Activated CD4-positive, alpha-beta memory T cell treated with anti-CD3 and anti-CD28 coated beads for 36 hours (primary cell): ENCODE measurements at places on chromosomes 6 and 20. TPM values are rescaled to one million over a fixed set of nuclear protein-coding genes. Genes with fewer than 3 reads are reported as not detected.
A peak's percentile ranks its signal among the peaks of the same experiment; 100 is the strongest.

RGS19 gene
- 44.4 TPM for total RNA-seq

- no peak for DNase-seq
Observed at GRCh38 chr6:158018851-158019361, 37.2 kb downstream of the SYNJ2 start.

NKAIN2 gene
- not detected for total RNA-seq

GRCh38 chr6:137105375-137105774 is 60.6 kb upstream of the IL20RA start:
- no peak for DNase-seq

DNA sequence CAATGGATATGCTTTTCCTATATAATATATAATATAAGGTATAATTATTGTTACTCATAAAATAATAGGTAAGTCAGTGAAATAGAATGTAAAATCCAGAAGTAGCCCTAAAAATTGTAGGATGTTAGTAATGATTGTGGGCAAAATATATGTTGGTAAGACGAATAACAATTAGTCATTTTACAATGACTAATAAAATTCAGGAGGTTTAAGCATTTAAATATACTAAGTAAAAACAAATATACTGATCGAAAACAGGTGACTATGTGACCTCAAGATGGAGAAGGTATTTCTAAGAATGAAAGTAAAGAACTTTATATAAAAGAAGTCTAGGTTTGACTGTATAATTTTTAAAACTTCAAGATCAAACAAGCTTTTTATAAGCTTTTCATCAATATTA is 28.9 kb downstream of the FUCA2 start:
- DNase-seq: no peak

- no peak for DNase-seq
Observed at GRCh38 chr20:19761841-19762240, 3.8 kb downstream of the RIN2 start.

DNA sequence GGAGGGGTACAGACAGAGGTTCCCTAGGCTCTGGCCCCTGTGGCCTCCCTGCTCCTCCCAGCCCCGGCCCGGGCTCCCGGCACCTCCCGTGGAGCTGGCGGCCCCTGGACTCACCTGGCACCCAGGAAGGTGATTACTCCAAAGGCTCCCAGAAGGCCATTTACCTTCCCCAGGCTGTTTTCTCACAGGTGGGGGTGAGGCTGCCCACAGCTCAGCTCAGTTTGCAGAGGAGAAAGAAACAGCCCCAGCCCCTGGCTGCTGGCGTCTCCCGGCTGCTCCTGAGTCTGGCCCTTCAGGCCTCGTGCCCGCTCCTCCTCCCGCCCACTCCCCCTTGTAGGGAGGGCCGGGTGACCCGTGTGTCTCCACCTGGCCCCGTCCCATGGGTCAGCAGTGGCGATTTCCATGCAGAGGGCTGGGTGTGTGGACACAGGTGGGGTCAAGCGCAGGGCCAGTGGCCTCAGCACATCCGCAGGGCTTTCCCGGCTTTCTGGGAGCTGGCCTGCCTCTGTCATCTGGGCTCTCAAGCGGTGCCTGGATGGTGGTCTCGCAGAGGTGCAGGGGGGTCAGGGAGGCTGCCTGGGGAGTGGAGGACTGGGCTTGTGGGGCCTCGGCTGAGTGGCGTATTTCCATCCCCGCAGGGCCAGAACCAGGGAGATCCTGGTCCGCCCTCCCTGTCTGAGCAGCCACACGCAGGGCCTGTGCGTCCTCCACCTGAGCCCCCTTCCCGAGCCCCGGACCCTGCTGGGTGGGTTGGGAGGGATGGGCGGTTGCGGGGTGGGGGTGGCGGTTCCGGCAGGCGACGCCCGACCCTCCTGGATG is 20.2 kb upstream of the GATA5 start:
- no peak for DNase-seq

- no peak for DNase-seq
Observed at GRCh38 chr20:9306521-9306920, 207.9 kb upstream of the LAMP5 start.

SRSF12 gene
- total RNA-seq: 0.12 TPM

SCRT2 gene
- total RNA-seq: not detected

GRCh38 chr6:42053601-42054000 is 3.3 kb downstream of the TAF8 start:
- no peak for DNase-seq

GRCh38 chr20:22371843-22372242 is 212.5 kb downstream of the FOXA2 start:
- DNase-seq: no peak

MYT1 gene
- not detected for total RNA-seq

DNA sequence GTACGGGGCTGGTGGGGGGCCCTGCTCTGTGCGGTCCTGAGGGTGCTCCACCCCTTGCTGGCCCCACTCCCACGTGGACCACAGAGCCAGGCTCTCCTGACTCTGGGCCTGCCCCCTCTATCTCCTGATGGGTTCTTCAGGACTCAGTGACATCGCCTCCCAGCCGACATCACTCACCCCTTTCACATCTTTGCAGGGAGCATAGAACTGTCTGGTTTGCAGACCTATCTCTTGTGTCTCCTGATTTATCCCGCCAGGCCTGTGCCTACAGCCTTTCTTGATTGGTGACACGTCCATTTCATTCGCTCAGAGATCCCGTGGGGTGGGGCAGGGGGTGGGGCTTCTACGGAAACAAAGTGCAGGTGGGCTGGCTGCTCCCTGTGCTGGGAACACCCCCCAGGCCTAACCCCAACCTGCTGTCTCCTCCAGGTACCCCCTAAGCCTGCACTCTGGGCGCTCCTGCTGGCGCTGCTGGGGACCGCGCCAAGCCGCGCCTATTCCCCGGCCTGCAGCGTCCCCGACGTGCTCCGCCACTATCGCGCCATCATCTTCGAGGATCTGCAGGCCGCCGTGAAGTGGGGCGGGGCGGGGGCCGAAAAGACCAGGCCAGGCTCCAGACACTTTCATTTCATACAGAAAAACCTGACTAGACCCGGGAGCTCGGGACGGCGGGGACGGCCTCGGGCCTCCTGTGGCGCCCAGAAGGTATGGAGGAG is 1.7 kb downstream of the C20orf204 start:
- DNase-seq: peak; percentile 38

BIRC7 gene
- not detected for total RNA-seq

DNA sequence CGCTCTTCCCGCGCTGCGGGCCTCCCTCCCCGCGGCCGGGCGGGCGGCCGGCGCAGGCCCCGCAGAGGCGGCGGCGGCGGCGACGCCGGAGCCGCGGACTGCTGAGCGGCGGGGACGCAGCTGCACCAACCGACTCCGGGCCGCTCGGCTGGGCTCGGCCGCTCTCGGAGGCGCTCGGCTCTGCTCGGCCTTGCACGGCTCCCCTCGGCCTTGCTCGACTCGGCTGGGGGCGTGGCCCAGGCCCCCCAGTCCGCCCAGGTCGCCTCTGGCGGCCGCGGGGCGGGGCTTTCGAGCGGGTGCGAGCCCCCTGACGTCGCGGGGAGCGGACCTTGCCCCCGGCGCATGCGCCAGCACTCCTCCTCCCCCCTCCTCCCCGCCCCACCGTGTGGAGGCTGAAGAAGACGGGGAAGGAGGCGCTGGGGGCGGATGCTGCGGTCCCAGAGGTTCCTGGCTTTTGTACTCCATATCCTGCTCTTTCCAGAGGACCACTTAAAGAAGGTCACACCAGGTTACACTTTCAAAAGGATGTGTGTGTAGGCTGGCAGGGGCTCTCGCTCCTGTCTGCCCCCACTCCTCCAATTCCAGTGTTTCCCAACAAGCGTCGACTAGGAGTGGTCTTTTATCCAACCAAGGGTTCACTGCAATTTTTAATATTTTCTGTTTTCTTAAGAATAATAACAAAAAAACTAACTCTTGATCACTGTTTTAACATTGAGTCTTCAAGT is at the start of gene ZHX3:
Gene ZHX3 (minus strand): TSS at position 186 of the 725 bp plus-strand sequence. CDS start 112,815 bp downstream, outside the sequence.
- DNase-seq: peak; percentile 97

- DNase-seq: no peak
Observed at GRCh38 chr20:35467339-35468224, 12.2 kb downstream of the CEP250 start.

CPNE5 gene
- total RNA-seq: 1.8 TPM

C2 gene
- 1.0 TPM for total RNA-seq

TFAP2D gene
- not detected for total RNA-seq

DNA sequence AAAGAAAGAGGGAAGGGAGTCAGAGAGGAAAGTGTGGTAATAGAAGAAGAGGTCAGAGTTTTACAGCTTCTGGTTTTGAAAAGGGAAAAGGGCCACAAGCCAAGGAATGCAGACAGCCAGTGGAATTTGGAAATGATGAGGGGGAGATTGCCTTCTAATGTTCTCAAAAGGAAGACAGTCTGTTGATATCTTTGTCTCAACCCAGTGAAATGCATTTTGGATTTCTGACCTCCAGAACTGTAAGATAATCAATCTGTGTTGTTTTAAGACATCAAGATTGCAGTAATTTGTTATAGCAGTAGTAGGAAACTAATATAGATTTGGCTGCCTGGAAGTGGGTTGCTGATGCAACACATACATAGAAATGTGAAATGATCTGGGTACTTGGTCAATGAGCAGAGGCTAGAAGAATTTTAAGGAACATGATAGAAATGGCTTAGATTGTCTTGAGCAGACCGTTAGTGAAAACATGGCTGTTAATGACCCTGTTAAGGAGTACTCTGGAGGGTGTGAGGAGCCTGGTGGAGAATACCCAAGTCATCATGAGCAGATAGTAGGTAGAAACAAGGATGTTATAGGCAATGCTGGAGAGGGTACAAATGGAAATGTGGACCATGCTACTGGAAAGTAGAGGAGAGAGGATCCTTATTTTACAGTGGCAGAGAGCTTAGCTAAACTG is 255.8 kb upstream of the RAB32 start:
- no peak for DNase-seq

DNA sequence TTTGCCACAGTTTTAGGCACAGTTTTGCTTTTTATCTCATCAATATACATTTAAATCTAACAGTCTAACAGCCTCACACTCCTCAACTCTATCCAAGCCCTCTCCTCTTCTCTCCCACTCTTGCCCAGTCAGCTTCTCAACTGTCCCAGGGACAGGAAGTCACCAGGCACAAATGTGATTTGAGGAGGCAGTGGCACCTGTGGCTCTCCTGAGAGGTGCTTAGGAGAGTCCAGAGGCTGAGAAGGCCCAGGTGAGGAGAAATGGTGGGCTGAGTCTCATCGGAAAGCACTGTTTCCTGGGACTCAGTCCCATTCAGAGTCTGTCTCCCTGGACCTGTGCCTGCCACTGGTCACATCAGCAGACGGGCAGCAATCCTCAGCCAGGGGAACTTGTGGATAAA is 4.7 kb downstream of the GDF5 start:
- no peak for DNase-seq

DNA sequence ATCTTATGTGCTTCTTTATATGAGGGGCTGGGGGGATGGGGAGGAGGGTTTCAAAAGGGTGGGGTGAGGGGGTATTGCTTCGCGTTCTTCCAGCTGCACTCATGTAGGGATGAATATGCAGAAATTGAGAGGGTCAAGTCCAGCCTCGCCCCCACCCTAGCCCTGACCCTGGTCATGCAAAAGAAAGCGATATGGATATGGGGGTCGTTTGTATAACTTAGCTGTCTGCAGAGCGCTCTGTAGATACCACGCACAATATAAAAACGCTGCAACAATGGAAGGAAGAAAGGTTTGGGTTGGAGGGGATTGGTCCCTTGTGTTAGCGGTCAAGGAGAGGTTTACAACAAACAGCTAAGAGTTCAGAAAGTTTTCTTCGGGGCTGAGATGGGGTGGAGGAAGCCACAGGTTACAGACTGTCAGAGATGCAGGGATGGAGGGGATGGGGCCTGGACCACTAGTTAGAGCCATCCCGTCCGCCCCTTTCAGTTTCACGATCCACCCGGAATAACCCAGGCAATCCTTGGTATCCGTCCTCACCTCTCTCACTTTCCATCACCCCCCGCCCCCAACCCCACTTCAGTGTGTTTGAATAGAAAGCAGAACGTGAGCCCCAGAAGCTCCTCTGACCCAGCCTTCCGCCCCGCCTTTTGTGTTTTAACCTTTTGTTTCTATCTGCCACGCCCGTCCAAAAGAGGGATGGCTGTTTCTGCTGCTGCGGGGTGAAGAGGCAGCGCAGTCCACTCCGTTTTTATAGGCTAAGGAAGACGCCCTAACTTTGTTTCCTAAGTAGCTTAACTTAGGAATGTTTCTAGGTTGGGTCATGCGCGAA is 73.5 kb downstream of the SOX4 start:
- DNase-seq: no peak

C6orf52 gene
- 2.4 TPM for total RNA-seq

DNA sequence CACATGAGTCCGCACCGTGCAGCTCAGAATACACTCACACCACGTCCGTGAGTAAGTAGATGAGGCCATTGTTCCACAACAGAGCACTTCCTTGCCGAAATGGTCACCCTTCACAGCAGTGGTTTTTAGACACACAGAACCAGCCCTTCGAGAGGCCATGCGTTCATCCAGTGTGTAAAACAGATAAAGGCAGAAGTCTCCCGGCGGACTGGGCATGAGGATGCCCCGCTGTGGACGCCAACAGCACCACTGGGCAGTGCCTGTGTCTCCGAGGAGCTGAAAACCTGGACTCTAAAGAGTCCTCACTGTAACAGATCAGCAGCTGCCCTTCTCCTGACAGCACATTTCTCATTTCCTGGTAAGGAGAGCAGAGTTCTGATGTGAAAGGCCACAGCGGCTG is 75.2 kb downstream of the WDR27 start:
- DNase-seq: no peak

GRCh38 chr6:34359418-34360158 is 32.9 kb downstream of the NUDT3 start:
- DNase-seq: no peak

- DNase-seq: no peak
Observed at GRCh38 chr6:170497841-170498301, 55.2 kb downstream of the PSMB1 start.

DNA sequence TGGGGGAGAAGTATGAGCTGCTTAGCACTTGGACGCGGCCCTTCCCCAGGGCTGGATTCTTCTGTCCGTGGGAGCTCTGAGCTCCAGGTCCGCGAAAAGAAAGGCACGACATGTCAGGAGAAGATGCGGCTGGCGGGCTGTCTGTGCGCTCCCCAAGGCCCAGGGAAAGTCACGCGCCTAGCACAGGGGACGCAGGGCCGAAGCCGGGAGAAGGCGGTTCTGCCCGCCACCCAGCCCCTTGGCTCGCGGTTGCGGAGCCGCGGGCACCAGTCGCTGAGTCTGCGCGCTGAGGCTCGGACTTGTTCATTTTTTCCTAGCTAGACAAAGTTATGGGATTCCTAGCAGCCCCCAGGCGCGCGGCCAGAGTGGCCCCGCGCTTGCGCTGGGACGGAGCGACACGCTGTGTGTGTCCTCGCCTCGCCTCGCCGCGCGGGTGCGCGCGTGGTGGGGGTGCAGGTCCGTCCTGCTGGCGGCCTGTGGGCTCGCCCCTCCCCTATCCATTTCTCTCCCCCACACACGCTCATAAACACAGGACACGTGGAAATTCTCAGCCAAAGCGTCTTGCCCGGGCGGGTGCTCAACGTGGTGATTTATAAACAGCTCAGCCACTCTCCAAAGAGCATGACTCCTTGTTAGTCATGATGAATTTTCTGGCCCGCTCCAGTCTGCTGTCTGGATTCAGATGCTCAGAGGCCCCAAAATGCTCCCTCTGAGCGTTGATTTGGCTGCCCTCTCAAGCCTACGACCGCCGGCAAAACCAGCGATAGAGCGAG is 1.9 kb upstream of the POU3F2 start:
- no peak for DNase-seq

MYCT1 gene
- not detected for total RNA-seq
